ENCODE measurements at places on chromosomes 11 and 22.

DNA sequence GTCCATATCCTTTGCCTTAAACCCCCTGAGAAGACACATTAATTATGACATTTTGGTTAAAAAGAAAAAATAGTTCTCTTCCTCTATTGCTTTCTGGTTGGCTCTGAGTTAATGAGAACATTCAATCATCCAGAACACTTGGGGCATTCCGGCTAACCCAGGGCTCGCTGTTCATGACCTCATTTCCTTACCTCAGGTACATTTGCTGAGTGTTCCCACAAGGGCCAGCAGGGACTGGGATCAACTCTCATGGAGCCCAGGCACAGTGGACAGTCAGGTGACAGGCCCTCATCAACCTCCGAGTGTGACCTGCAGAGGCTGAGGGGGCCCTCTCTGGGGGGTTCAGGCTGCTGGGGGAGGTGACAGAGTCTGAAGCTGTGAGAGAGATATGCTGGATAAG lies 98.9 kb downstream of the MYO18B start:
- DNase-seq: no peak

- no peak for DNase-seq
These were observed 11.4 kb downstream of the DAGLA start for GRCh38 chr11:61691380-61692156.

DNA sequence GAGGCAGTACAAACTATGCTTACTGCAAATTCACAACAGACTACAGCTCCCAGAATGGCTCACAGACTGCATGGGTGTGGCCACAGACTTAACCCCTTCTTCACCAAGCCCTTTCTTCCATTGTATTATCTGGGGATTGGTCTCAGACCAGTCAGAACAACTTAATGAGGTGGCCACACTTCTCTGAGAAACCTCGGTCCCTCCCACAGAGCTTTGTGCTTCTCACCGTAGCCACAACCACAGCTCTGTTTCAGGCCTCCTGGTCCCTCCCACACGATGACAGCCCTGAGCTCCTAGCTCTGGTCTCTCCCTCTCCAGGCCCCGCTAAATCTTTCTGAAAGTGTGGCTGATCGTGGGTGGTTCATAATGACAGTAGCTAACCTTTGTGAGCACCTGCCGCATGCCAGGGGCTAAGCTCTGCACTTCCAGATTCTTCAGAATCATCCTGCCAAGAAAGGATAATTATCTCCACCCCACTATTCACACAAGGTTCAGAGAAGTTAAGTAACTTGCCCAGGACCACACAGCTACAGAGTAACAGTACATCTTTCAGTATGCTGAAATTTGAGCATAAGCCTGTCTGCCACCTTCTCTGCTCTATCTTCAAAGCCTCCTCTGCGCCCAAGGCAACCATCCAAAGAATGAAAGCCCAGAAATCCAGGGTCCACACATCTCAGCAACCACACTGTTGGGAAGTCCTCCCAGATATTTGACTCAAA lies 5.4 kb downstream of the PDE2A start:
- DNase-seq: no peak

DNA sequence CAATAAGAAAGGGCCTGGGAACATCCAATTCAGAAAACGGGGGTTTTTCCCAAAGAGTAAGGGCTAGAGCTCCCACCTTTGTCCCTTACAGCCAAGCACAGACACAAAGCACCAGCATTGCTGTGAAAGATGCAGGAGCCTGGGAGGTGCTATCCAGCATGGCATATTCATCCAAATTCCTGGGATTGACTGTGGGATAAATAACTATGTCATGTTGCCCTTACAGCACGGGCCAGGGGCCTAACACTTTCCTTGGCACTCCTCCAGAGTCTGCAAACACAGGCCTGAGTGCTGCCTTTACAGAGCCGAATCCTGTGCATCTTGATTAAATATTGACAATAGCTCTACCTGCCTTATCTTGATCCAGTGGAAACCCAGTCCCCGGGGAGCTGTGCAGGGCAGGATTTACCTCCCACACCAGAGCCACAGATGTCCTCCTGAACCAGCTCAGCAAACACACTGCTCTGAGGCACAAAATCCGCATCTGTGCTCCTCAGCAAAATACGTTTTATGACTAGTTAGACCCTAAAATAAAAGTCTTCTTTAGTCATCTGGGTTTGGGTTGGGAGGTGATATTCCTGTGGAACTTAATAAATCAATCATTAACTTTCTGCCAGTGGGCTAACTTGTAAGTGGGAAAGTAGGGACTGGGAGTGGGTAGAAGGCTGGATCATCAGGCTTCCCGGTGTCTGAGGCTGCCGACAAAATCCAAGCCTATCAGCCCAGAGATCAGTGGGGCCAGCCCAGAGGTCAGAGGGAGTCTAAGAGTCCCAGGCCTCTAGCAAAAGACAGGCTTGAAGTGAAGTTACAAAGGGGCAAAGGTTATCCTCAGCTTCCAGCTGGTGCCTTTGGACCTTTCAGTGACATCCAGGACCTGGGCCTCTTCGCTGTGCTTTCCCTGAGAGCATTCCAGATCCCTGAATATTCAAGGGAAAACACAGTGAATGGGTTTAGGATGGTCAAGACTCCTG lies 36.5 kb downstream of the POU2AF3 start:
- no peak for DNase-seq

DNA sequence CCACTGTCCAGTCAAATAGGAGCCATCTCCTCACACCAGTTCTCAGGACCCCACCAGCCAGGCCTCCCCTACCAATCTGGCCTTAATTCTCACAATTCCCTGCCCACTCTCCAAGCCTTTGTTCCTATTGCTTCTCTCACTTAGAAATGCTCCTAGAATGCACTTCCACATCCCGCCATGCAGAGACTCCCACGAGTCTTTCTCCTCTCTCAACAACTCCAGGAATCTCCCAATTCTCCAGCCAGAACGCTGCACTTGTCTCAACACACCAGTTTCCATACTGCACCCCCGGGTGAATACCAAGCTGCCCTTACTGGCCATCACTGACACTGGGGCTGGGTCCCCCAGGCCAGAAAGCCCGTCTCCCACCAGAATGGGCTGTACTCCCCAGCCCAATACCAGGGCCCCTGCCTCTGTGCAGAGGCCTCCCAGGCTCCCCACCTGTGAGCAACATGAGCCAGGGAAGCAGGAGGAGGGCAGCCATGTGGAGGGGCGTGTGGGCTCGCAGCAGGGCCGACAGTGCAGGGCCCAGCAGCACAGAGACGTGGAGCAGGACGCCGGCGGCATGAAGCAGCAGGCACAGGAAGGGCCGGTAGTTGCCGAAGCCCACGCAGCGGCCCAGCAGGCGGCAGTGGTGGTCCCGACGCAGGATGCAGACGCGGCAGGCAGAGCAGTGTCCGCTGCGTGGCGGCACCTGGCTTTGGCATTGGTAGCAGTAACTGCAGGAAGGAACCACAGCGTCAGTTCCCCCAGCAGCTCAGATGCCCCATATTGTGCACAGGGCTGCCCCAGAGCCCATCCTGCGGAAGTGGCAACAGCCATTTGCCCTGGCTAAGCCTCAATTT lies 2.4 kb downstream of the ZDHHC24 start:
- DNase-seq: peak; percentile 37

DNA sequence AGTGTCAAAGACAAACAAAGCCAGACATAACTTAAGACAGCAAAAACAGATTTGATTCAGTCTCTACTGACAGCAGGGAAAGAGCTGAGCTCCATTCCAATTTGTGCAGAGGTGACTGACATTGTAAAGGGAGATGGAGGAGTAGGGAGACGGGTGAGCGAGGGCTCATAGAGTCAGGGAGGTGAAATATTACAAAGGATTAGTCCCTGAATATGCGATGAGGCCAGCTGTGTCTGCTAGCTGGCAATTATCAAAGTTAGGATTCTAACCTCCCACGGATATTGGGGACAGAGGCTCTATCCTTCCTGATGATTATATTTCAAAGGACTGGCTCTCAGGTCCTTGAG lies 8.3 kb downstream of the PLAAT2 start:
- no peak for DNase-seq

GRCh38 chr22:44814266-44815098 lies 62.1 kb downstream of the ARHGAP8 start:
- DNase-seq: no peak

DNA sequence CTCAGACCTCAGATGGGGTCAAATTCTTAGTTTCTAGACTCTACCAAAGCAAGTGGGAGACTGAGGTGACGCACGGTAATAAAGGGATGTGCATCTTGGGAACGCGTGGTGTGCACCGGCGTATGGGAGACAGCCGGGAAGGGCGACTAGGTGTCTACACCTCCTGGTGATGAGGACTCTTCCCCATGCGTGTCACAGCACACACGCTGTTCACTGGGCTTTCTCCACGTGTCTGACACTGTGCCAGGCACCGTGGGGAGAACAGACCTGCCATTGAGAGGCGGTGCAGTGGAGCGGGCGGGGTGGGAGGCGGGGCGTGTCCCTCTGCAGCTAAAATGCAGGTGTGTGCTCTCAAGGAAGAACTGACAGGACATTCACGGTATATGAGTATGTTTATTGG lies 5.3 kb downstream of the FXYD6 start:
- no peak for DNase-seq

GRCh38 chr11:88508759-88509581 lies 171.4 kb upstream of the CTSC start:
- DNase-seq: peak; percentile 9

- DNase-seq: no peak
These were observed 64.7 kb upstream of the TBCEL start for GRCh38 chr11:120959189-120959588.

Data from stimulated activated CD4-positive, alpha-beta T cell treated with anti-CD3 and anti-CD28 coated beads, Interleukin-12 subunit alpha, Interleukin-12 subunit beta, amount 100 ng/mL, for 4 hours (primary cell).